ENCODE measurements at places on chromosomes 7 and 10. TPM values are rescaled to one million over a fixed set of nuclear protein-coding genes. Genes with fewer than 3 reads are reported as not detected.

Gene DNAJC12
- 1.7 TPM for total RNA-seq

Gene CYP3A4
- not detected for total RNA-seq

Gene ERLIN1
- total RNA-seq, result 9.8 TPM

Gene FAM237B
- total RNA-seq, result not detected

Gene UROS
- 44.8 TPM for total RNA-seq

Gene GSTO2
- 0.62 TPM for total RNA-seq

GRCh38 chr10:35225204-35225603, 98.6 kb downstream of the CREM start:
- DNase-seq, result no peak

DNA sequence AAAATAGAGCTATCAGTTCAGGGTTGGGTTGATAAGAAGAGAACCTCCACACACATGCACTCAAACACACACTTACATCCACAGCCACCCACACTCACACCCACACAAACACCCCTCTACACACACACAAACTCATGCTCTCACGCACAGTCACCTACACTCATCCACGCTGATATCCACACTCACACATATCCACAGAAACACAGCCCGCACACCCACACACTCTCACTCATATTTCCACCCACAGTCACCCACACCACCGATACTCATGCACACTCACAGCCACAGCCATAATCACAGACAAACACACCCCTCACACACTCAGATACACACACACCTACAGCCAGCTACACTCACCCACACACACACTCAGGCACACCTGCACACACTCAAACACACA, 333.0 kb upstream of the TPK1 start:
- DNase-seq, result no peak

DNA sequence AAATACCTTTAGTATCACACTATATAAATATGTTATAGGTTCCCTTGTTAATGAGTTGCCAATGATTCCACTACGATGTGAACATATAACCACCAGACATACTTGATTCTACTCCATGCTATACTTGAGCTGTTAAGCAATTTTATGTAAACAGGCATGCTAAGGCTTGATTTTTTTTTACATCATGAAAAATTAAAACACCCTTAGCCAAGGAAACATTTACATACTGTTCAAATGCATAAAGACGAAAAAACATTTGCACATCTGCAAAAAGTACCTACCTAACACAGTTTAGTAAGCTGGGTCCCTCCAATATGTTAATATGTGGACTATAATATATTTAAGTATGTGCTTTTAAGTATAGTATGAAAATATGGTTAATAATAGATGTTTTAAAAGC, 9.0 kb upstream of the CABCOCO1 start:
- no peak for DNase-seq

- no peak for DNase-seq
Observed at GRCh38 chr10:17109475-17110207, 20.0 kb downstream of the CUBN start.

DNA sequence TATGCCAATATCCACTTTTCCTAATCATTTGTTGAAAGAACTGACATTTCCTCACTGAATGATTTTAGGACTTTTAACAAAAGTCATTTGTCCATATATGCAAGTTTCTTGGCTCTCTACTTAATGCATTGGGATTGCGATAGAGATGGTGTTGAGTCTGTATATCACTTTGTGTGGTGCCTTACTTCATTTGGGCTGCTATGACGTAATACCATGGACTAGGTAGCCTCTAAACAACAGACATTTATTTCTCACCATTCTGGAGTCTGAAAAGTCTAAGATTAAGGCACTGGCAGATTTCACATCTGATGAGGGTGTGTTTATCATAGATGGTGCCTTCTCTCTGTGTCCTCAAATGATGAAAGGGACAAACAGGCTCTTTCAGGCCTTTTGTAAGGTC, 342.6 kb downstream of the DPP6 start:
- DNase-seq, result no peak

DNA sequence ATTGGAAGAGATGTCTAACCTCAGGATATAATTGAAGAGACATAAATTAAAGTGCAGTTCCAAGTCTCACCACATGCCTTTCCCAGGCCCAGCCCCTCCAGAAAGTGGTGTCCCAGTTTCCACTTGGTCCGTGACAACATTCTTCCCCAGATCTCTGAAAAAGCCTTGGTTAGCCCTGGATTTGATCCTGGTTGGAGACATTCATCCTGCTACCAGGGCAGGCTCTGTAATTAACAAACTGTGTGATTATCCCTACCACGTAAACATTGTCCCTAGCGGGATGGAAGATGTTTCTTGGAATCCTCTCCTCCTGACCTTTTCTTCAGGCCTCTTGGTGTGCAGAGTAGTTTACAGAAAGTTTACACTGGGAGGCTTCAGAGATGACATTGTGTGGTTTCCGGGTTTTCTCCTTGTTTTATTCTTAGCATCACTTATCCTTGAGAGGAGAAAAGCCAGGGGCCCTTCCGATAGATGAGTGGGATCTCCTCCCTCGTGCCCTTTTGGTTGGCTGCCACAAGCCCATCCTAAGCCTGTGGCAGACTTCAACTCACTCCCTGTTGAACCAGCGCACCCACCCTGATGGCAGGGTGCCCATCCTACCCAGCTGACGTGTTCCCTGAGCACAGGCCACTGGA, 83.8 kb downstream of the COL13A1 start:
- no peak for DNase-seq

DNA sequence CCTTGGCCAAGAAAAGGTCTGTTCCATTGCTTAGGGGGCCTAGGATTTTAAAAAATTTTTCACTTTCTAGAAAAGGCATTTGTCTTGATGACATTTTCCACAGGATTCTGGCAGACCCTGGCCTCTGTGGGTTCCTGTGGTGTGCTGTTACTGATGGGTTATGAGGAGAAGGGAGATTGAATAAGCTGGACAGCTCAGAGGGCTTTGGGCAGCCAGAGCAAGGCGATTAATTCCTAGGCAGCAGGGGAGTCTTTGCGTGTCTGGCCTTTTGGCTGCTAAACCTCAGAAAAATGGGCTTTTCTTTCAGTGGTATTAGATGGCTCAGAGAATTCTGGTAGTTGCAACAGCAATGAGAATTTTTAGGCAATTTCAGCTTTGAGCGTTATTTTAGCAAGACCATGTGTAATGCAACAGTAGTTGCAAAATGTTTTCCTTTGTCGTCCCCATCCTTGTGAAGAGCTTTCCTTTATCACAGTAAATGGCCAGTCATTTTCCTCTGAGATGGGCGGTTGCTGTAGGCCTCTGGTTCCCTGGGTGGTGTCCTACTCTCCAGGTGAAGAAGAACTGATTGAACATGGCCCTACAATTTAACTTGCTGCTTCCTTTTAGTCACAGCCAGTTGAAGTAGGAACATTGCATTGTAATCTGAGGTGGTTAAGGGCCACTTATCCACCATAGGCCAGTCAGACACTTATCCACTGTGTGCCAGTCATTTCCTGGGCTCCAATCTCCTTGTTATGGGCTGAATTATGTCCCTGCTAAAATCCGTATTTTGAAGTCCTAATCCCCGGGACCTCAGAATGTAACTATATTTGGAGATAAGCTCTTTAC, 43.2 kb downstream of the SH2D4B start:
- DNase-seq, result no peak

DNA sequence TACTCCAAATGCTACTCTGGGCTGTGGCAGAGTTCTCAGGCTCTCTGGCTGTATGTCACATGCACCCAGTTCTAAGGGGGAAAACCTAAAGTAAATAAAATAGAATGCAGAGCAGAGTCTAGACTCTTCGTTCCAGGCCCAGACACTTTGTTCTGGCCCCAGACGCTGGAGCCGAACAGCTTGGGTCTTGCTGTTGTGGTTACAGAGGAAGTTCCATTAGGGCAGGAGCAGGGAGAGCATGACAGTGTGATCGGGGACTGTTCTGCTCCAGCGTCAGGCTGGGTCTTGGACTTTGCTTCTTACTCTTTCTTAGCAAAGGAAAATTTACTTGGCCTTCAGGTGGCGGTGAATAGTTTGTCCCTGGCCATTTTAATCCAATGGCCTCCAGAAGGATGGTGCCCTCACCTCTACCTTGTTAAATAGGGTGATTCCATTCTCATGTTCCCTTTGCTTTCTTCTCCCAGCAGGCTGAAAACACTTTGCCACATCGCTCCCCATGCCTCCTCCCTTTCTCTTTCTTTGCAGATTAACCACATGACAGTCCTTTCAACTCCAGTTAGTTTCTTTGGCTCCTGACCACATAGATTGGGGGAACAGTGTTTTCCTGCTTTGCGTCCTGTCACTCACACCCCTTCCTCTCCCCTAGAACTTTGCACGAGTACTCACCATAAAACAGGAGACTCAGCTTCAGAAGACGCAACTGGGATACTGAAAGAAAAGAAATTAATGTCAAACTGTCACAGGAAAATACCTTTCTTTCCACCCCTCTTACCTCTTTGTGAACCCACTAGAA, 730.8 kb downstream of the SUGCT start:
- no peak for DNase-seq

DNA sequence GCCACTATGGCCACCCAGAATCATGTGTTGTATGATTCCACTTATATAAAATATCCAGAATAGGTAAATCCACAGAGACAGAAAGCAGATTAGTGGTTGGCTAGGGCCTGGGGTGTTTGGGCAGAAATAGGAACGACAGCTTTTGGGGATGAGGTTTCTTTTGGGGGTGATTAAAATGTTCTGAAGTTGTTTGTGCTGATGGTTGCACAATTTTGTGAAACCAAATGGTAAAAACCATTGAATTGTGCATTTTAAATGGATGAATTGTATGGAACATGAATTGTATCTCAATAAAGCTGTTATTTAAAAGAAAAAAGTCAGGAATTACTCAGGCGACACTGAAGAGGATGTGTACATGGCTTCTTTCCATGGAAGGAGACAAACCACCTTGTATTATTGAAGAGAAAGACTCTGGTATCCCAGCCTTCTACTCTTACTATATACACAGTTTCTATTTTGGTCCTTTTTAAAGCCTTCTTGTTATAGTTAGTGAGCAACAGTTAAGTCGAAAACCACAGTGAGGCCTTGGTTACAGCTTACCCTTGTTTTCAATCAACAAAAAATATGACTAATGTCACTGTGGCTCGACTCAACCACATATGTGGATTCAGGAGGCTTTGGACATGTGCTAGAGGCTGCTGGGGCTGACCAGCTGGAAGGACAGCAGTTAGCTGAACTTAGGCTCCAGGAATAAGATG, 57.1 kb upstream of the KMT2E start:
- DNase-seq, result no peak

DNA sequence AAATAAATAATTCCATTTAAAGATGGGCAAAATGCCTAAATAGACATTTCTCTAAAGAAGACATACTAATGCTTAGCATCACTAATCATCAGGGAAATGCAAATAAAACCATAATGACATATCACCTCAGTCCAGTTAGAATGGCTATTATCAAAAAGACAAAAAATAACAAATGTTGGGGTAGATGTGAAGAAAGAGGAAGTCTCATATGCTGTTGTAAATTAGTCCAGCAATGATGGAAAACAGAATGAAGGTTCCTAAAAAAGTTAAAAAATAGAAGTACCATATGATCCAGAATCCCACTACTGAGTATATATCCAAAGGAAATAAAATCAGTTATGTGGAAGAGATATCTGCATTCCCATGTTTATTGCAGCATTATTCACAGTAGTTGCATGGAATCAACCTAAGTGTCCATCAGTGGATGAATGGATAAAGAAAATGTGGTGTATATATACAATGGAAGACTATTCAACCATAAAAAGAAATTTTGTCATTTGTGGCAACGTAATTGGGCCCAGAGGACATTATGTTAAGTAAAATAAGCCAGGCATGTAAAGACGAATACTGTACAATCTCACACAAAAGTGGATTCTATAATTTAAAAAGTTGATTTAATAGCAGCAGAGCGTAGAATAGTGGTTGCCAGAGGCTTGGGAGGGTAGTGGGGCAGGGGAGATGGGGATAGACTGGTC, 52.0 kb downstream of the TCAF1 start:
- DNase-seq, result no peak

DNA sequence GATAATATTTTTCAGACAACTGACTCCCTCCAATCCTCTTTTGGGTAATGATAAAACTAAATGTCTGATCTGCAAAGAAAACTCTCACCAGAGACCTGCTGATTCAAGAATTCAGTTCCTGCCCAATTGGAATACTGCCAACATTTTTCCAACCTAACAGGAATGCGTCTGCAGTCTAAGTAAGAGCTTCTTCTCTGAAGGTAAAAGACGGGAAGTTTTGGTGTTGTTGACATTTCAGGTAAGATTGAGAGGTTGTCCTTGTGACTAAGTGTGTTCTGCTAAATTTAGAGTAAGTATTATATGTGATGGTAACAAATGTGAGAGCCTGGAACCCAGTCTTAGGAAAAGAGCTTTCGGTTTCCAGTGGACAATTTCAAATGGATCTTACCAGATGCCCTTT, 17.6 kb downstream of the IFIT5 start:
- no peak for DNase-seq

DNA sequence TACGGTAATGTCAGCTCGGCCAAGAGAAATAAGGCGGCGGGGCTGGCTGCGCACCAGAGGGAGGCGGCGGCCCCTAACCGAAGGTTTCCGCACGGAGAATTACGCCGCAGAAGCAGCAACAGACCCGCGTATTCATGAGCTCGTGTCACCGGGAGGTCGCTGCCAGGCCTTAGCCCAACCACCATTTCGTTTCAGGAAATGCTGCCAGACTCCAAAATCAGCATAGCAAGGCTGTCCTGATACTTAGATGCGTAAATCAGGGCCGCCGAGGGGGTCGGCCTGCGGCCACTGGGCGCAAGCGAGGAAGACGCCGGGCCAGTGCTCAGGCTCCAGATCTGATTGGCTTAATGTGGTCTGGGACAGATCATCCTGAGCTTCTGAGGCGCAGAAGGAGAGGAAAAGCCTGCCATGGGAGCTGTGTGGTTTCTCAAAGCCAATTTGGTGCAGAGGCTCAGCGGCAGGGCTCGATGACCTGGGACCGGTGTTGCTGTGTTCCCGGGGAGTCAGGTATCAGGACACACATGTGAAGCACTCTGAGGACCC, 247.9 kb downstream of the BAMBI start:
- no peak for DNase-seq

DNA sequence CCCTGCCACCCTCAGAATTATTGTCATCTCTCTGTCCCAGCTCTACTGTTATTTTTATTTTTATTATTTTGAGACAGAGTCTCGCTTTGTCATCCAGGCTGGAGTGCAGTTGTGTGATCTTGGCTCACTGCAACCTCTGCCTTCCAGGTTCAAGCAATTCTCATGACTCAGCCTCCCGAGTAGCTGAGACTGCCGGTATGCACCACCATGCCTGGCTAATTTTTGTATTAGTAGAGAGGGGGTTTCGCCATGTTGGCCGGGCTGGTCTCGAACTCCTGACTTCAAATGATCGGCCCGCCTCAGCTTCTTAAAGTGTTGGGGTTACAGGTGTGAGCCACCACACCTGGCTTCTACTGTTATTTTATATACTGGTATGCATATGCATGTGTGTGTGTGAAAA, 11.0 kb downstream of the CALHM2 start:
- DNase-seq, result no peak

- no peak for DNase-seq
Observed at GRCh38 chr7:69169386-69169785, 428.9 kb upstream of the AUTS2 start.

- DNase-seq, result no peak
Observed at GRCh38 chr10:131116216-131116990, 195.1 kb downstream of the TCERG1L start.

- no peak for DNase-seq
Observed at GRCh38 chr10:124616836-124617130, 127.4 kb downstream of the FAM53B start.

Data from occipital lobe (tissue), 3 donors.